ENCODE measurements at places on chromosomes 2 and 18.

DNA sequence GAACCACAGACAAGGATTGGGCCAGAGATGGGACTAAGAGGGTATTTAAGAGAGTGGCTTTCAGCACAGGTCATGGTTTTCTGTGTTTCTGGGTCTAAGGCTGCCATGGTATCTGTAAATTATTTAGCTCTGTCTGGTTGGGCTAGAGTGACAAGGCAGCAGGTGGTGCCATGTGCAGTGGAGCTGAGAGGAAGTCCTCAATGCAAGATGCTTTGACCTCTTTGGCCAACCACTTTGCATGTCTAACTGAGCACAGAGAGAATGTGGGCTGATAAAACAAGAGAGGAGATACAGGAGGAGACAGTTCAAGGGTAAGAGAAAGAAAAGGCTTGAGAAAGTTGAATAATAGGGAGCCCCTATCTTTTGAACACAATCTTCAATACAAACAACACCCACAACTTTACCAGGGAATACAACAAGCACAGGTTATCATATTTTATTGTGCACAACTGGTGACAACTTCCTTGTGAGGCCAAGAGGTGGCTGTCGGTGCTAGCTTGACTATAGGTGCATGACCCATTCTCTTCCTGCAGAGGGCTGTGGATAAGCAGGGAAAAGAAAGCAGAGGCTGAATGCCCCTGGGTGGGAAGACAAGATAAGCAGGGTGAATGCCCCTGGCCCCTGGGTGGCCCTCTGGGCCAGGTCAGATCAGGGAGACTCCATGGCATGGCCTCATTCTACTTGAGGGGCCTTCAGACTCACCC is 12.3 kb downstream of the FLACC1 start:
- no peak for DNase-seq

DNA sequence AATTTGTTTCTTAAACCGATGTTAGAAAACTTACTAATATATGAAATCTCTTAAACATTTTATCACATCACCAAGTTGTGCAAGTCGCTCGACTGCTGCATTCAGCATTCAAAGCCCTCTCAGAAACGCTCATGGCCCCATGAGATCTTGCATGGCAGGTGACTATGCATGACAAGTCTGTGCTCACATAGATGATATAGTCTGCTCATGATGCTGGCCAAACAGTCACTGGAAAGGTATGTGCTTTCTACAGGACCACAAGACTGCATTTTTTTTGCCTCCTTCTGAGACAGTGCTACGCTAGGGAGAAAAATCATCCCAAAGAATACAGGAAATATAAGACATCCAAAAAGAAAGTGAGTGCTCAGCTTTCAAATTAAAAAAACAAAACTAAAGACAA is 98.3 kb upstream of the ZBTB14 start:
- DNase-seq: no peak

DNA sequence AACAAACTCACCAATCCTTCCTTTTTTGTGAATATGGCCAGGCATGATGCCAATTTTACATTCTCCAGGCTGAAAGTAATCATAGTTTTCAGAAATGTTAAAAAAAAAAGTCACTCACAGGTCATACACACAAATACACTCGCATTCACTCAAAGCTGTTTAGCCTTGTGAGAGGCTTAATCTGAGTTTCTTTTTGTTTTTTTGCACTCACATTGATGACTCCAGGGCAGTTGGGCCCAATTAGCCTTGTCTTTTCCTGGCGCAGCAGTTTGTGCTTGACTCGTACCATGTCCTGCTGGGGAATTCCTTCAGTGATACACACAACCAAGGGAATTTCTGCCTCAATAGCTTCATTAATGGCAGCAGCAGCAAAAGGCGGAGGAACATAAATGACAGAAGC is 18.0 kb downstream of the SUCLG1 start:
- no peak for DNase-seq

GRCh38 chr2:26542194-26542455 is 64.2 kb upstream of the OTOF start:
- DNase-seq: peak; percentile 71

GRCh38 chr2:42435628-42436027 is 58.2 kb downstream of the KCNG3 start:
- no peak for DNase-seq

- DNase-seq: no peak
Observed at GRCh38 chr2:172861656-172862476, 126.2 kb downstream of the RAPGEF4 start.

GRCh38 chr2:202094426-202094986 is 21.5 kb downstream of the KIAA2012 start:
- DNase-seq: no peak

DNA sequence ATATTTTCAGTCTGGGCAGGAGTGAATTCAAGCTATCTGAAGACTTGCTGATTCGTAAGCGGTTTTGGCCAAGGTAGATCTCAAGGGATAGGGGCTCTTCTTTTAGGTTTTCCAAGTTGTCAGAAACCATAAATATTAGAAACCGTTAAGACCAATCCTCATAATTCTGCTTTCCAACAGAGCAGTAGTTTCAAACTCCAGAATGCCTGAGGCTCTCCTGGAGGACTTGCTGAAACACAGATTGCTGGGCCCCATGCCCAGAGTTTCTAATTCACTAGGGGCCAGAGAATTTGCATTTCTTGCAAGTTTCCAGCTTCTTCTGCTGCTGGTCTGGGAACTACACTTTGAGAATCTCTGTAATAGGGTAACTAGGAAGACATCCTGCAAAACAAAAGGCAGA is 1855.7 kb upstream of the CELF4 start:
- no peak for DNase-seq

- no peak for DNase-seq
Observed at GRCh38 chr2:162914161-162914560, 75.6 kb upstream of the KCNH7 start.

GRCh38 chr18:56294484-56295183 is 343.8 kb downstream of the TXNL1 start:
- no peak for DNase-seq

GRCh38 chr2:109304242-109304641 is 175.2 kb downstream of the SH3RF3 start:
- DNase-seq: no peak

- DNase-seq: no peak
Observed at GRCh38 chr2:131049150-131049718, 44.0 kb downstream of the FAM168B start.

- DNase-seq: no peak
Observed at GRCh38 chr18:46278481-46279465, 174.6 kb downstream of the HAUS1 start.
